Lung (tissue), 17 donors: ENCODE measurements at places on chromosomes 5 and 9.

- peak; percentile 83 for DNase-seq
Measured at GRCh38 chr9:95003689-95004410, 277.4 kb downstream of the AOPEP start.

- peak; percentile 44 for DNase-seq
Measured at GRCh38 chr5:69271376-69271775, 36.7 kb downstream of the CDK7 start.

GRCh38 chr9:130847306-130848217, 12.5 kb downstream of the ABL1 start:
- peak; percentile 92 for DNase-seq

DNA sequence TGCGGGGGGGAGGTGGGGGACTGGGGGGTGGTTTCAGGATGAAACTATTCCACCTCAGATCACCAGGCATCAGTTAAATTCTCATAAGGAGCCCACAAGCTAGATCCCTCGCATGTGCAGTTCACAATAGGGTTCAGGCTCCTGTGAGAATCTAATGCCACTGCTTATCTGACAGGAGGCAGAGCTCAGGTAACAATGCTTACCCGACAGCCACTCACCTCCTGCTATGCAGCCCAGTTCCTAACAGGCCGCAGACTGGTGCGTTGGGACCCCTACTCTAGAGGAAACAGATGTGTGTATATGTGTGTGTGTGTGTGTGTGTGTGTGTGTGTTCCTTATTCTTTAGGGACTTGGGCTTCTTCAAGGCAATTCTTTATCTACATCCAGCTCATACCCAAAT, 352.3 kb upstream of the CCNH start:
- DNase-seq, result no peak

- peak; percentile 44 for DNase-seq
Measured at GRCh38 chr9:137387114-137387890, 35.7 kb downstream of the EXD3 start.

- DNase-seq, result no peak
Measured at GRCh38 chr9:95725045-95725444, 150.4 kb upstream of the ERCC6L2 start.

- peak; percentile 46 for DNase-seq
Measured at GRCh38 chr5:82074950-82075349, 103.1 kb downstream of the ATG10 start.

- DNase-seq, result no peak
Measured at GRCh38 chr5:177175336-177175735, 41.8 kb downstream of the NSD1 start.

DNA sequence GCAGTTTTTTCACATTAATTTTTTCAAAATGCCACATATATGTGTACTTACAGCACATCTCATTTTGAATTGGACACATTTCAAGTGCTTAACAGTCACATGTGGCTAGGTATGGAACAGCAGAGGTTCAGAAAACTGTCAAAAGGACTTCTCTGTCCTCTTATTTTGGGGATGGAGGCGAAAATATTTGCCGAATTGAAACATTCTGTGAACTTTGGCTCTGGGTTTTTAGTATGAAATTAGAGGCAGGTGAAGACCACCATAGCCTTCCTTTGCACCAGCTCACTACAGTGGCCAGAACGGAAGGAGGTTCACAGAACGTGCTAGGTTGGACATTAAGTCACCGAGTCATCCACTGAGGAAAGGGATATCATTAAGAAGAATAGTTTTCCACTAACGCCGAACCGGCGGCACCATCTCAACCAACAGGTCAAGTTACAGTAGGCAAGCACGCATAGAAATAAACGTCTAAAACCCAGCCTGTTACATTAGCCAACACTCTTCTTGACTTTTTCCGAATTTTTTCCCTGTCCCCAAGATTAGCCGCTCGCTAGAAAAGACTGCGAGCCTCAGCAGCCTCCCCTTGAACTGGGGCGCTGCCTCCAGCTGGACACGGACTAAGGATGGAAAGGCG, 1.8 kb upstream of the TLE4 start:
- DNase-seq, result peak; percentile 40

DNA sequence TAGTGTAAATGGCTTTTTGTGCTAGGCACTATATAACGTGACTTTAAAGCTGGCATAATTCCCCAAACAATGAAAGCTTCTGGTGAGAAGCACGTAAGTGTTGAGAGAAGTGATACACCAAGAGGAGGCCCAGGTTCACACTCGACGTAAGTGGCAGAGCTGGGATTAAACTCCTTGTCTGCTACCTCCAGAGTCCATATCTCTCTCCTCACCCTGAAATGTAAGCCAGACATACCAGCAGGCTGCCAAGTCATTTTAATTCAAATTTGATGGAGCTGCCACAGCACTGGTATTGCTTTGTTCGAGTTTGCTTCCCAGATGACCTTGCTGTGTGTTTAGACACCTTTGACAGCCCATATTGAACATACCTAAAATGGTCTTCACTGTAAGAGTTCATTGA, 319.7 kb downstream of the GLIS3 start:
- DNase-seq, result no peak

GRCh38 chr9:112819635-112820496, 69.3 kb downstream of the SNX30 start:
- DNase-seq, result peak; percentile 25

GRCh38 chr9:130106860-130107233, 53.1 kb downstream of the GPR107 start:
- DNase-seq, result no peak

DNA sequence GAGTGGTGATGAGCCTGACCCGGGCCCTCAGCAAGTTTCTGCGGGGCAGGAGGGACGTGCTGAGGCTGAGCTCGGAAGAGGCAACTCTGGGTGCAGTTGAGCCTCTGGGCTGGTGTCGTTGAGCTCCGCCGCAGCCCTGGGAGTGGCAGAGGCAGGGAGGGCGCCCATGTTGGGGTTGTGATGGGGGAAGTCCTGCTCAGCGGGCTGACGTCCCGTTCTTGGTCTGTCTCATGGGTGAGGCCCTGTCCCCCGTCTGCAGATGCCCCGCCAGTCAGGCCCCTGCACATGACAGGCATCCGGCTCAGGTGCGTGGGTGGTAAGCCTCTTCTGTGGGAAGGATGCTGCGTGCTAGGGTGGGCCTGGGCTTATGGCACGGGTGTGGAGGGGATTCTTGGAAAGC, 64.3 kb downstream of the RXRA start:
- DNase-seq, result no peak

DNA sequence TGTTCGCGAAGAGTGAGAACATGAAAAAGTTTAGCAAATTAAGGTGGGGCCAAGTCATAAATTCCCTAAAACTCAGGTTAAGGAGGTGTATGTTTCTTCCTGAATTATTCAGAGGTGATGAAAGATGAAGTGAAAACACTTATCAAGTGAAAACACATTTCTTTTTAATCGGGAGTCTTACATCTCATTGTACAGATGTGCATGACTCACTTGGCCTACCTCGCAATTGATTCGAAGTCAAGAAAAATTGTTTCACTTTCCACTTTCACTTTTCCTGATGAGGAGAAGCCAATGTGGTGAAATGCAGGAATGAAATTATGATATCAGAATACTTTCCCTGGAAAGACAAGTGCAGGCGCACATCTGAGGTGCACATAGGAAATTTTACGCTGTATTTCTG, 78.7 kb downstream of the SLC25A46 start:
- DNase-seq, result no peak

DNA sequence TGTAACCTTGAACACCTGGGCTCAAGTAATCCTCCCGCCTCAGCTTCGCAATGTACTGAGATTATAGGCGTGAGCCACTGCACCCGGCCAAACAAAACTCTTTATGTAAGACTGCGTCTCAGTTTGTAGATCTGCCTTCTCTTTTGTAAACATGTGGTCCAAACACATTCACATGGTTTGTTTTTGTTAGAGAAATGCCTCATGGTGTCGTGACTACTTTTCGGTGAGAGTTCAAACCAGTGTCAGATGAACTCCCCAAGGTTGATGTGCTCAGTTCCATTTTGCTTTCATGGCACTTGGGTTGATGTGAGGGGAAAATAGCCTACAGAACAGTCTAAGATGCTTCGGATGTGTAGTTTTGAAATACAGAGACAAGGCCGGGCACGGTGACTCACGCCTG, 231.6 kb downstream of the GOLPH3 start:
- no peak for DNase-seq

- no peak for DNase-seq
Measured at GRCh38 chr9:77462066-77462465, 186.1 kb downstream of the GNA14 start.

- DNase-seq, result no peak
Measured at GRCh38 chr5:66888613-66889012, 292.4 kb downstream of the MAST4 start.

DNA sequence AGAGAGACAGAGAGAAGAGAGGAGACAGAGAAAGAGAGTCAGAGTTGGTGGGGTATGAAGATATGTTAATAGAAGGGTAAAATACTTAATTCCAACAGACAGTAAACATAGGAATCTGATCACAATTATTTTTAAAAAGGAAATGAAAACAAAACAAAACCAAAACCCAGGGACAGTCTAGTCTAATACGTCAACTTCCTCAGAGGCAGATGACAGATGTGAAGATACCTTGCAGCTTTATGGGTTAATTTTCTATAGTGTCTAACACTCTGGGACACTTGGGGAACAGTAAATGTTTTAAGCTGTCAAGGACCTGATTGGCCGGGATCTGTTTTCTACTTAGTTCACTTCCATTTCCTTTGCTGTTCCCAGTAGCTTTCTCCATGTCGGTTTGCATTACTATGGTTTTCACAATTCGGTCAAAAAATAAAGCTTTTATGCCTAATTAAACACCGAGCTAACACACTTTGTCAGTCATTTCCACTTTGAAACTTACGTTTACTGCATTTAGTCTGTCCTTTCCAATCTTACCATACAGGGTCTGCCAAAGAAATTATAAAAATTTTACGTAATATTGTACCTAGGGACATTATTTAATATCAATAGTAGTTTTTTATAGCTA, 216.5 kb downstream of the MCTP1 start:
- no peak for DNase-seq

GRCh38 chr5:95441636-95442035, 50.5 kb downstream of the FAM81B start:
- no peak for DNase-seq

- DNase-seq, result no peak
Measured at GRCh38 chr9:72022841-72023240, 37.6 kb downstream of the C9orf57 start.

DNA sequence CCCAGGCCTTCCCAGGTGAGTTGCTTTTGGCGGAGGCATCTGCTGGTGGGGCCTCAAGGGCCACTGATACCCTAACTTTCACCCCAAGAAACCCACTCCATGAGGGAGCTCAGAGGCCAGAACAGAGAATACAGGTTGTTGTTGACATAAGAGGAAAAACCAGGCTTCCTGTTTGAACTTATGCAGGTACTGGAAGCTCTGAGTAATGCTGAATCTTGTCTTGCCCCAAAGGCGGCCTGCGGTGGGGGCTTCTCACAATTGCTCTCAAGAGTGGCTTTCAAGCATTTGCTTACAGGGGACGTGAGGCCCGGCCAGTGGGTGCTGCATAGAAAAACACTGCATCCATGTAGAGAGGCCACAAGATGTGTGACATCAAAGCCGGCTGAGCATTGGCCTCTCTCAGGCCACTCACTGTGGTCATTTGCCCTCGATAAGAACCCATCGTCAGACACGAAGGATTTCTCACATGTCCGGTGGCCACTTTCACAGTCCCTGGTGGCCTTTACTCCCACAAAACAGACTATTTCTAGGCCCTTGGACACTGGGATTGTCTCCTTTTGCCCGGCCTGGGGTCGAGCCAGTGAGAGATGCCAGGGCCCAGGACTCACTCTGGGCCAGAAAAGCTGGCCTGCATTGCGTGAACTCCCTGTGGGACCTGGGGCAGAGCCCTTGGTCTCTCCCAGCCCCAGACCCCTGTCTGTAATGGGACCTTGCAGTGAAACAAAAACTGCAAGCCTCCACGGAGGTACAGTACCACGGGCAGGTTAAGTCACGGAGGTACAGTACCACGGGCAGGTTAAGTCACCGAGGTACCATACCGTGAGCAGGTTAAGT, 34.5 kb upstream of the TCF7 start:
- no peak for DNase-seq

DNA sequence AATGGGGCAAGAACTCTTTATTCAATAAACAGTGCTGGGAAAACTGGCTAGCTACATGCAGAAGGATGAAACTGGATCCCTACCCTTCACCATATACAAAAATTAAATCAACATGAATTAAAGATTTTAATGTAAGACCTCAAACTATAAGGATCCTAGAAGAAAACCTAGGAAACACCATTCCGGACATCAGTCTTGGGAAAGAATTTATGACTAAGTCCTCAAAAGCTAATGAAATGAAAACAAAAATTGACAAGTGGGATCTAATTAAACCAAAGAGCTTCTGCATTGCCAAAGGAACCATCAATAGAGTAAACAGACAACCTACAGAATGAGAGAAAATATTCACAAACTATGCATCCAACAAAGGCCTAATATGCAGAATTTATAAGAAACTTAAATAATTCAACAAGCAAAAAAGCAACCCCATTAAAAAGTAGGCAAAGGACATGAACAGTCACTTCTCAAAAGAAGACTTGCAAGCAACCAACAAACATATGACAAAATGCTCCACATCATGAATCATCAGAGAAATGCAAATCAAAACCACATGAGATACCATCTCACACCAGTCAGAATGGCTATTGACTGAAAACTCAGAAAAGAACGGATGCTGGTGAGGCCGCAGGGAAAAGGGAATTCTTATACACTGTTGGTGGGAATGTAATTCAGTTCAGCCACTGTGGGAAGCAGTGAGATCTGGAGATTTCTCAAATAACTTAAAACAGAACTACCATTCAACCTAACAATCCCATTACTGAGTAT, 104.3 kb upstream of the MAP3K1 start:
- no peak for DNase-seq

- no peak for DNase-seq
Measured at GRCh38 chr5:55600086-55600485, 65.3 kb upstream of the PLPP1 start.

DNA sequence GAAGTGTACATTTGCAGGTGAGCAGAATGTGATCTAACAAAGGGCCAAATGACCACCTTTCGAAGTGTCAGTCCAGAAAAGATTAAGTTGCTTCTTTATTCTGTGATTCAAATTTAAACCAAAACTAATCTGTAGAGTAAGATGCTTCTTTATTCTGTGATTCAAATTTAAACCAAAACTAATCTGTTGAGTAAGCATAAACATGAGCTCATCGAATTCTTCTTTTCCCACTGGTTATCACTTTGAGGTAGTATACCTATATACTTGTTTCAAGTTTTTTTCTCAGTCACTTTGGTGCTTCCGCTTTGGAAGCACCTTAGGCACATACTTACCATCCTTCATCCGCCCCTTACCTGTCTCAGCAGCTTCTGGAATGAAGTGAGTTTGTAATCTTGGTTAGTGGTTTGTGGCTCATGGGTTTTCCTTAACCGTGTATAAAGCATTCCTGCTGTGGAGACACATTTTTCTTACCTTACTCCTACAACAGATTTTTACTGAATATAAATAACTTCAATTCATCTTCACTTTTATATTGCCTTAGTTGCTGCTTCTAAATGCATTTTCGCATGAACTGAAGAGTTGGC, 40.7 kb upstream of the CTXN3 start:
- DNase-seq, result no peak

GRCh38 chr9:87278971-87279733, 218.5 kb upstream of the DAPK1 start:
- no peak for DNase-seq

GRCh38 chr5:139663207-139664085, 15.3 kb downstream of the CXXC5 start:
- DNase-seq, result no peak
